Activated T-helper 9 cell treated with anti-CD3 and anti-CD28 coated beads, Interleukin-2, amount 50 U/mL, for 16 hours (primary cell): ENCODE measurements at places on chromosomes 6 and 20.
A peak's percentile ranks its signal among the peaks of the same experiment; 100 is the strongest.

DNA sequence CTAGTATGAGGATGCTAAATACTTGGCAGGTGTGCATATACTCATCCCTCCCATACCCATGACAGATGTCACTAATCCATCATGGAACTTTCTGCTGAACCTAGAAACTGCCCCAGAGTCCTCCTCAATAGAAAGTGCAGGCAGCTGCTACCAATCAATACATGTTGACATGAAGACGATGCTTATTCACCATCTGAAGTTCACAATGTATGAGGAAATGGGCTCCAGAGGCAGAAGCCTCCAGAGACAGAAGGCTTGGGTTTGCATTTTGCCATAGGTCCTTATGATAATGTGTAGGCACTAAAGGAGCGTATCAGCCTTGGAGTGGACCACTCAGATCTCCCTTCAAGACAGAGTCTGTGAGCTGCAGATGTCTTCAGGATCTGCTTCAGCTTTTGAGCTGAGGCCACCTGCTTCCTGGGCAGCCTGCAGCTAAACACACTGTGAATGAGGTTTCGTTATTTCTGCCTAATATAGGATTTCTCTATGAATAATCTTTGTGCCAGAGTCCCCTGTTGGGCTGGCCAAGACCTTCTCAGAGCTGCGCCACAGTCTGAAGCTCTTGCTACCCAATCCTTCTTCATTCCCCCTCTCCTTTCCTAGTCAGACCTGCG lies 7.5 kb upstream of the KIAA1755 start:
- no peak for DNase-seq

- DNase-seq, result no peak
These were observed 32.8 kb downstream of the TSPYL4 start for GRCh38 chr6:116221067-116221466.

DNA sequence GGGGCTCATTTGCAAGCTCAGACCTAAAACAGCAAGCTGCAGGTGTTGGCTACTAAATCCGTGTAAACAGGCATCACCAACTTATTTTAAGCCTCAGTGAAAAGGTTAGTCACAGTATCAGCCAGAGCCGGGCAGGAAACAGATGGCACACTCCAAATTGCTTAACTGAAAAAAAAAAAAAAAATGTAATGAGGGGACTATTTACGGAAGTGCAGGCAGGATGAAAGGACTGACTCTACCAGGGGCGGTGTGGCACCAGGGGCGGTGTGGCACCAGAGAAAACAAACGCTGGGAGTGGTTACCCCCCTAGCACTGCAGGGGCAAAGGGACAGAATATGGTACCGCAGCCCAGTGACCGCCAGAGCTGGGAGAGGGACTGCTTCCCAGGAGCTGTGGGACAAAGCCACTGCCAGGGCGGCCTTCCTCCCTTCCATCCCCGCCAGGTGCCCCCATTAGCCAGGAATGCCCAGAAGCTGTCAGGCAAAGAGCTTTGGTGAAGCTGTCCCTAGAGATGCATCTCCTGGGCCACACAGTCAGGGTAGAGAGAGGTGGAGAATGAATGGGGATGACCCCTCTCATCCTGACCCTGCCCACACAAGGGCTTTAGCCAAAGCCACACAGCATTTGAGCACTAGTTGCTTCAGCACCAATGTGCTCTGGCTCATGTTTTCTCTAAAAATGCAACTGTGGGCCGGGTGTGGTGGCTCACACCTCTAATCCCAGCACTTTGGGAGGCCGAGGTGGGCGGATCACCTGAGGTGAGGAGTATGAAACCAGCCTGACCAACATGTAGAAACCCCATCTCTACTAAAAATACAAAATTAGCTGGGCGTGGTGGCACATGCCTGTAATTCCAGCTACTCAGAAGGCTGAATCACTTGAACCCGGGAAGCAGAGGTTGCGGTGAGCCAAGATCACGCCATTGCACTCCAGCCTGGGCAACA lies 39.6 kb upstream of the GFOD1 start:
- DNase-seq, result no peak

GRCh38 chr6:148779142-148779562 lies 32.3 kb downstream of the UST start:
- DNase-seq, result no peak

- DNase-seq, result peak; percentile 21
These were observed 19.1 kb upstream of the CHMP4B start for GRCh38 chr20:33791959-33792597.

GRCh38 chr6:1334684-1335083 lies 22.8 kb downstream of the FOXQ1 start:
- no peak for DNase-seq

- no peak for DNase-seq
These were observed 158.5 kb upstream of the ARID1B start for GRCh38 chr6:156618600-156619205.

DNA sequence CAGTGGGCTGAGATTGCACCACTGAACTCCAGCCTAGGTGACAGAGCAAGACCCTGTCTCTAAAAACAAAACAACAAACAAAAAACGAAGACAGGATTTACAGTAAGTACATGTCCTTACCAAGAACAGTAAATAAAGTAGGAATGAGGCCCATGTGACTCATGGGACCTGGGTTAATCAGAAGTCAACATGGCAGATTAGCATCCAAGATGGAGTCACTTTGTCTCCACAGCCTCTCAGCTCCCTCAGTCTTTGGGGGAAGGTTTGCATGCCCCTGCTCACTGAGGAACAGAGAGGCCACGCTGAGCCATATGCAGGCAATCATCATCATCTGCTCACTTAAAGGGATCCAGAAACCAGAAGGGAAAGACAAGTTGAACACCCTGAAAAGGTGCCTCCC lies 7.8 kb upstream of the MUC22 start:
- no peak for DNase-seq

GRCh38 chr6:21000331-21000801 lies 466.1 kb downstream of the CDKAL1 start:
- DNase-seq, result no peak

DNA sequence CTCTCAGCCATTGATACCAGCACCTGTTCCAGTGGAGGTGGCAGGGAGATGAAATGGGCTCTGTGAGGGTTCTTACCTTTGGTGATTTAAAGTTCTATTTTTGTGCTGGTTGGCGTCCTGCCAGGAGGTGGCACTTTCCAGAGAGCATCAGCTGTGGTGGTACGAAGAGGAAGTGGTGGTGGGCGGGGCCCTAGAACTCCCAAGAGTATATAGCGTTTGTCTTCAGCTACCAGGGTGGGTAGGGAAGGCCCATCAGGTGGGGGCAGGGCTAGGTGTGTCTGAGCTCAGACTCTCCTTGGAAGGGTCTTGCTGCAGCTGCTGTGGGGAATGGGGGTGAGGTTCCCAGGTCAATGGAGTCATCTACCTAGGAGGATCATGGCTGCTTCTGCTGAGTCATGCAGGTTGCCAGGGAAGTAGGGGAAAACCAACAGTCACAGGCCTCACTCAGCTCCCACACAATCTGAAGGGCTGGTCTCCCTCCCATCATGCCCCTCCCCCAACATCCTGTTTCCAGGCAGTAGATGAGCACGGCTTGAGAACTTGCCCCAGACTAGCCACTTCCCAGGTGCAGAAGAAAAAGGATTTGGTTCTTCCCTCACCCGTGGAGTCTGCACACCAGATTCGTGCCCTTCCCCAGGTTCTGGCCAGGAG lies 46.6 kb downstream of the MOXD1 start:
- no peak for DNase-seq

DNA sequence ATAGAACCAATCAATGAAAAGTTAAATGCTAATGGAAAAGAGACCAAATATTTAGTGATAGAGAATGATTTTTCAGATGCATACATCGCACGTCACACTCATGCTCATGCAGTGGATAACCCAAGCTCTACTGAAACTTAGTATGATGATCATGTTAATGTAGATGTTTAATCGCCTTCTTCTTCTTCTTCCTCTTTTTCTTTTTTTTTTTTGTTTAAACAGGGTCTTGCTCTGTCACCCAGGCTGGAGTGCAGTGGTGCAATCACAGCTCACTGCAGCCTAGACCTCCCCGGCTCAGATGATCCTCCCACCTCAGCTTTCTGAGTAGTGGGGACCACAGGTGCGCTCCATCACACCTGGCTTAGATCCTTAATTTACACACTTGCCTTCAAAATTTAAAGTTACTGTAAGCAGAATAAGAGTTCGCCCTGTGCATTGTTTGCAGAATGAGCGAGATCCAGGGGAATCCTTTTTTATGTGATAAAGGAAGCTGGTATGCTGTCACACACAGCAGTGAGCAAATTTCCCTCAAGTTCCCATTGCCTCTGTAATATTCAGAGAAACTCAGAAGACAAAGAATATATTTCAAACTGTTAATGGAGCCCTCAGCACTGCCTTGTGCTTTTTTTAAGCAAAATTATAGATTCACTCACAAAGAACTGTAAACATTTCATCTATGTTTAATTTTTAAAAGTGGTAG lies 194.2 kb upstream of the SGK1 start:
- DNase-seq, result no peak

DNA sequence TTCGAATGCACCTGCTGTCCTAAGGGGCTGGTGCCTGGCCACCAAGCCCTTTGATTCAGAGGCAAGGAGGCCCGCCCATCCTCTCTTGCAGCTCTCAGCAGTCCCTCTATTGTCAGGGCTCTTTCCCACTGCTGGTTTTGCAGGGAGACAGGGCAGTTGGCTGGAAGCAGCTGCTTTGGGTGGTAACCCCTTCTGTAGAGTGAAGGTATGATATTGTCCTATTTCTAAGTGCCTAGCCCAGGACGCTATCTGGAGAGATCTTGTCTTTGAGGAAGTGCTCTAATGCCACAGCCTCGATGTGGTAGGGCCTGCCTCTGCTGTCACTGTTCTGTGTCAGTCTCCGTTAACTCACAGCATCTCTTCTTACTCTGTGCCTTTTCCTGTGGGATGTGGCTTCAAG lies 5.6 kb downstream of the PLCG1 start:
- DNase-seq, result no peak

DNA sequence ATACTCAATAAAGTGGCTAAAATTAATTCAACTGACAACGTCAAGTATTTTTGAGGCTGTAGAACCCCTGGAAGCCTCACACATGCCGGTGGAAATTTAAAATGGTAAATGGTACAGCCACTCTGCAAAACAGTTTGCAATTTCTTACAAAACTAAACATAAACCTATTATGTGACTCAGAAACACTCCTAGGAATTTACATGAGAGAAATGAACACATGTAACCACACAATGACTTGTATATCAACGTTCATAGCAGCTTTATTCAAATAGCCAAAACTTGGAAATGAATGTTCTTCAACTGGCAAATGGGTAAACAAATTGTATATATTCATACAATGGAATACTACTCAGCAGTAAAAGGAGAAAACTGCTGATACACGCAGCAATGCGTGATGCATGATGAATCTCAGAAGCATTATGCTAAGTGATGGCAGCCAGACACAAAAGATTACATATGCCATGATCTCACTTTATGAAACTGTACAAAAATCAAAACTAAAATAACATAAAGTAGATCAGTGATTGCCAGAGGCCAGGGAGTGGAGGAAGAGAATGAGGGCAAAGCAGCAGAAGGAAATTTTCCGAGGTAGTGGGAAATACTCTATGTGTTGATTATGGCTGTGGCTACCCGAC lies 112.5 kb downstream of the FAM50B start:
- no peak for DNase-seq

GRCh38 chr20:6692566-6693173 lies 74.8 kb upstream of the BMP2 start:
- DNase-seq, result no peak

- DNase-seq, result no peak
These were observed 9.3 kb downstream of the NUDT3 start for GRCh38 chr6:34383161-34383631.
